NCI-H69 (cell line): ENCODE measurements at places on chromosomes 5 and 9.
A peak's percentile ranks its signal among the peaks of the same experiment; 100 is the strongest.

GRCh38 chr9:87567001-87567400 is 69.3 kb downstream of the DAPK1 start:
- DNase-seq: peak; percentile 29

DNA sequence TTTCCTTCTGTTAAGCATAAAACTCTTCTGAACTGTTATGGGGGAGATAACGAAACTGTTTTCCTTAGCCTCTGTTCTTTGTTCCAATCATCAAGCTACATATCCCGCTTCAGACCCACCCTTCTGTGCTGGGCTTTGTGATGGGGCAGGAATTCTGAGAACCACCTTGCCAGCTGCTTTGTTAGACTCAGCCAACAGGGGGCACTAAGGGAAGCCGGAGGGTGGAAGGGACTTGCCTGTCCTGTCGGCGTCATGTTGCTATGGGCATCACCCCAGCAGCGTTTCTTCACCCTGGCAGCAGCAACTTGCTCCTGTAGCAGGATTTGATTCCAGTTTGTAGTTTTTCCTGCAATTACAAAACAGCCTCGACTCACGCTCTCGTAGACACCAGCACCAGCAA is 169.1 kb downstream of the CAAP1 start:
- DNase-seq: peak; percentile 85

GRCh38 chr5:88503406-88503805 is 234.8 kb upstream of the TMEM161B start:
- peak; percentile 62 for DNase-seq

- no peak for DNase-seq
Measured at GRCh38 chr5:146758938-146759337, 119.6 kb downstream of the PPP2R2B start.

- no peak for DNase-seq
Measured at GRCh38 chr5:164481270-164481669, 975.9 kb downstream of the MAT2B start.

- DNase-seq: no peak
Measured at GRCh38 chr5:37641933-37642332, 197.9 kb downstream of the GDNF start.

GRCh38 chr5:154683101-154683880 is 71.9 kb upstream of the LARP1 start:
- peak; percentile 48 for DNase-seq

GRCh38 chr5:180441564-180442051 is 52.6 kb upstream of the CNOT6 start:
- DNase-seq: no peak

DNA sequence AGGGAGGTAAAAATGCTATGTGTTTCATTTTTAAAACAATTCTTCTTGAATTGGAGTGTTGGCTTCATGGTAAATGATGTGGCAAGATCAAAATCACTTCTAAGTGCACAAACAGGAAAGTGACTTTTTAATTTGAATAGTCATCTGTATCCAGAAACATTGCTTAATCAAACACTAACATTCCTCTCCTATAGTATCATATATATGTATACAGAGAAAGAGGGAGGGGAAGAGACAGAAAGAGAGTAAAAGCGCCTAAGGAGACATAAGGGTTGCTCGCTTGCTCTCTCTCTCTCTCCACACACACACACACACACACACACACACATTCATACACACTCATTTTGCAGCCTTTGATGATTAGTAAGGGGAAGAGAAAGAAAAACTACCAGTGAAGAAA is 95.4 kb upstream of the PRDM9 start:
- peak; percentile 48 for DNase-seq

GRCh38 chr9:116365056-116365471 is 211.5 kb downstream of the PAPPA start:
- peak; percentile 90 for DNase-seq

DNA sequence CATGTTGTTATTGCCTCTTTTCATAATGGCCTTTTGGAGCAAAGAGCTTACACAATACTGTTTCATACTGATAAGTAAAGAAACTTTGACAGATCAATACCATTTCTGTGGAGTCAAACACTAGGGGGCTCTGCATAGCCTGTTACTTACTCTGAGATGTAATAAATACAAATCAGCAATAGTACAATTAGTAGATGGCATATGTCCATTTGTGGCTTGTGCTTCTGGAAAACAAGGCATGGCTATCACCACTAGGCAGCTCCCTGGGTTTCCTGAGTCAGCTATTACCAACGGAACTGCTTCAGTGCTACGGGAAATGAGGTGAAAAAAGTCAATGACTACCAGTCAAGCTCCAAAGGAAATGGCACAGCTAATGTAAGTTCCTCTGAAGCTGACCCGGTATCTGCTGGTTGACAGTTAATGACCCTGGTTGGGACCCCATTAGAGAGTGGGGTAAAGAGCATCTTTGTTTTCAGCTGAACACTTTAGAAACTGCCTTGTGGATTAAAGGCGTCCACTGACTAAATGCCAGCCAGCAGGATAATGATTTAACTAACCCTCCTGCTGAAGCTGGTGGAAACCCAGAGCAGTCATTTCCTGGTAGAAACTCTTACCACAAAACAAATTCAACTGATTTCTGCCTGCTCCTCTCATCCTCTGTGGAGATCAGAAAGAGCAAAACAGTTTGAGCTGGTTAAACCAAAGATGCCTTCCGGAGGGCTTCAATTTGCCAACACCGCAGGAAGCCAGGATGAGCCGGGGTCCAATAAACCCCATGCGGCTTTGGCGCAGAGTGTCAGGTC is 69.0 kb upstream of the FAM169A start:
- peak; percentile 22 for DNase-seq

DNA sequence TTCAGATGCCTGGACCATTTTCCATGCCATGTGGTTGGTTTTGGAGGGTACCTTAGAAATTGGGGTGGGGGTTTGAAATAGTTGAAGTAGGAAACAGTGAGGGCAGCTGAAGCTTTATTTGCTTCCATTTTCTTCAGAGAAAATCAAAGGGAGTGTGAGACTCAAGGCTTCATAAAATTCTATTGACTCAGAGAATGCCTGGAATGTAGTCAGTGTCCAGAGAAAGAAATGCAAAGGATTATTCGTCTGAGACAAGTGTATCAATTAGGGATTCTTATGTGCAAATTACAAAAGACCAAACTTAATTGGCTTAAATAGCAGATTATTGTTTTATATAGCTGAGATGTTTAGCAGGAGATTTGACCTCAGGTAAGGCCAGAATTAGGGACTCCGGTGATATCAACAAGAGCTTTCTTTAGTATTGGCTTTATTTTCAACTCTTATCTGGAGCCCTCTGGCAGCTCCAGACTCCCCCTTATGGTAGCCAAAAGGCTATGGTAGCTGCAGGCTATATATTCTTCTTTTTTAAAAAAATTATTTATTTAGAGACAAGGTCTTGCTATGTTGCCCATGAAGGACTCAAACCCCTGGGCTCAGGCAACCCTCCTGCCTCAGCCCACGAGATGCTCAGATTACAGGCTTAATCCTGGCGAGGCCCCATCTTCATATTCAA is 38.9 kb downstream of the PTTG1 start:
- DNase-seq: no peak

- DNase-seq: no peak
Measured at GRCh38 chr5:16669776-16670175, 53.0 kb upstream of the RETREG1 start.

DNA sequence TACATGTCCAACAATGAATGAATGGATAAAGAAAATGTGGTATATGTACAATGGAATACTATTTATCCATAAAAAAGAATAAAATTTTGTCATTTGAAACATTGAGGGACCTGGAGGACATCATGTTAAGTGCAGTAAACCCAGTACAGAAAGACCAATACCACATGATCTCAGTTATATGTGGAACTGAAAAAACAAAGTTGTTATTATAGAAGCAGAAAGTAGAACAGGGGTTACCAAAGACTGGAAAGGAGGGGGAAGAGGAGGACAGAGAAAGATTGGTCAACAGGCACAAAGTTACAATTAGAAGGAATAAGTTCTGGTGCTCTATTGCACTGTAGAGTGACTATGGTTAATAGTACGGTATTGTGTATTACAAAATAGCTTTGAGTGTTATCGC is 233.8 kb downstream of the SEMA6A start:
- DNase-seq: no peak

DNA sequence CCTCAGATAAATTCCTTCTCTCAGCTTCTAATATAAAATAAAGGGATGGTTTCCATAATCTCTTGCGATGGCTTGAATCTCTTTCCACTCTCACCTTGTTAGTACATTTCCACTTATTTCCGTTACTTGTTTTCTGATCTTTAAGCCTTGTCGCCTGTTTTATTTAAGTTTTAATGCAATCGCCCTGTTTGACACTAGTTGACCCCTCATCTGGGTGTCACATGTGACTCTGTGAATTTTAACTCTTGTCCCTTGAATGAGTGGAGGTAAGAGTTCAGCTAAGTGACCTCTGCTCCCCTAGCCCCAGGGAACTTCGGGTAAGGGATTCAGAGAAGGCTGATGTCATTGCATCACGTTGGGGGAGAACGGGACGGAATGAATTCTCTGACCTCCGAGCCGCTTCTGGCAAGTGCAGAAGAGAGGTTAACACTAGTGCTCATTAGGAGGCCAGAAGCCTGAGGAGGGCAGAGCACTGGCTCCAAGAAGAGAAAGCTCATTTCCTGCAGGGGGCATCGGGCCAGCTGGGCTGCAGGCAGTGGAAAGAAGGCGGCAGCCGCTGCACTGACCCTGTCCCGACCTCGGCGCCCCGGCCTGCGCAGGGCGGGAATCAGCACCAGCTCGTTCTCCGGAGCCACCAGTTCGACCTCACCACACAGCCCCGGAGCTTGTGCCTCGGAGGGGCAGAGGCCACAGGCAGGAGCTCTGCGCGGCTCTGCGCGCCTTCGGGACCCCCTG is 569 bp downstream of the HINT2 start:
- peak; percentile 73 for DNase-seq

DNA sequence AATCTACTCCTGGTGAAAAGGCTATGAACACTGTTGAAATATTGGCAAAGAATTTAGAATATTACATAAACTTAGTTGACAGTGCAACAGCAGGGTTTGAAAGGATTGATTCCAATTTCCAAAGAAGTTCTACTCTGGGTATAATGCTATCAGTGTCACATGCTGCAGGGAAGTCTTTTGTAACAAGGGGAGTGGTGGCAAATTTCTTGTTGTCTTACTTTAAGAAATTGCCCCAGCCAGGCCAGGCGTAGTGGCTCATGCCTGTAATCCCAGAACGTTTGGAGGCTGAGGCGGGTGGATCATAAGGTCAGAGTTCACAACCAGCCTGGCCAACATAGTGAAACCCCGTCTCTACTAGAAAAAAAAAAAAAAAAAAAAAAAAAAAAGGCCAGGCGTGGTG is 86.3 kb upstream of the OTULINL start:
- DNase-seq: no peak
